Activated CD4-positive, alpha-beta T cell treated with anti-CD3 and anti-CD28 coated beads for 36 hours (primary cell): ENCODE measurements at places on chromosomes 4 and X.

- DNase-seq: no peak
Observed at GRCh38 chr4:125042041-125042440, 272.7 kb upstream of the FAT4 start.

DNA sequence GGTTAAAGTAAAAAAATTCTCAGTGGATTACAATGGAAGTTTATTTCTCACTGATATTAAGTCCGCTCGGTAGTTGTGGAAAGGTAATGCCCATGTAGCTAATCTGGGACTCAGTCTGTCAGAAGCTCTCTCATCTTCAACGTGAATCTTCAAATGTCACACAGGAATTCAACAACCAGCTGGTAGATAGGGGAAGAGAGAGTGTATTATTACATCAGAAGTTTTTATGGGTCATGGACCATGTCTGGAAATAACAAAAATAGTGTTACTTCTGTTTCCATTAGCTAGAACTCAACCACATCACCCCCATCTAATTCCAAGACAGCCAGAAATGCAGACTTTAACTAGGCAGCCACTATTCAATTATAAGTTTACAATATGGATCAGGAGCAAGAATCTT lies 506.1 kb upstream of the HTR2C start:
- DNase-seq: no peak

DNA sequence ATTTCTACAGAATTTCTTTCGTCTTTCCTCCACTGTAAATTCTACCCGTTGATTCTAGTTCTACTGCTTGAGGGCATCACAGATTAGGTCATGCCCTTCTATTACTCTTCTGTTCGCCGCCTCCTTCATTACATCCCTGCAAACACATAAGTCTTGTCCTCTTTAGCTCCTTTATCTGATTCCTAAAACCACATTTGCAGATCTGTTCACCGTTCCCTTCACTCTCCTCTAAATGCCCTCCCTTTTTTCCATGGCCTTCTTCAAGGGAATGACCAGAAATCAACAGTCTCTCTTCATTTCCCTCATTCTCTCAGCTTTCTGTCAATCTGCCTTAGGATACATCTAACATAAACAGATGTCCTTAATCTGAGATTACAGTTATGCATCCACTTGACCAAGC lies 43.1 kb downstream of the BTC start:
- no peak for DNase-seq

- DNase-seq: no peak
Observed at GRCh38 chrX:110050901-110051300, 48.0 kb downstream of the TMEM164 start.

DNA sequence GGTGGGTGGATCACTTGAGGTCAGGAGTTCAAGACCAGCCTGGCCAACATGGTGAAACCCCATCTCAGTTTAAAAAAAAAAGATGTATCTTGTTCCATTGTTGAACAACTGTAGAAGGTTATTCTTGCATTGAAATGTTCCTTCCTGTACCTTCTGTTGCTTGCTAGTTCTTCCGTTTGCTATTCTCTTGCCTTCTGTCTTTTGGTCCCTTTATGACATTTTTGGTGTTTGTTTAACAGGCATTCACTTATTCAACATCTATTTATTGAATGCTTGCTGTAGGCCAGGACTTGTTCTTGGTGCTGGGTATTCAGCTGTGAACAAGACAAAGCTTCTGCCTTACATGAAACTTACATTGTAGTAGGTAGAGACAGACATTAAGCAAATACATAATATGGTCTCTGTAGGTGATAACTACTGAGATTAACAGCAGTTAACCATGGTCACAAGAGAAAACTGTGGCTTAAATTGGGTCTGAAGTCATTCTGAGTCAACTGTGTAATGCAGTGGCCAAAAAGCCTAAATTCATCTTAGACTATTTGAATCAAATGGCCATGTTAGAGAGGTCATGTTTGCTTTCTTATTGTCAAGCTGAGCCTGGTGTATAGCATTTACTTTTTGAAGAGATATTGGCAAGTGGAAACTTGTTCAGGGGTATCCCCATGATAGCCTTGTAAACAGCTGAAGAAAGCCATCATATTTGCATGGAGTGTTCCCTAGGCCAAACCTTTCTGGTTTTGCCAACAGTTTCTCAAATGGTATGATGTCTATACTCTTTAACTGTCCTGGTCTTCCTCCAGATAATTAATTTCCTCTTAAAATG lies 35.6 kb downstream of the GAB1 start:
- DNase-seq: no peak

GRCh38 chrX:143837010-143837843 lies 46.6 kb upstream of the UBE2NL start:
- no peak for DNase-seq

GRCh38 chrX:137430301-137430700 lies 135.6 kb upstream of the ZIC3 start:
- DNase-seq: no peak

- no peak for DNase-seq
Observed at GRCh38 chrX:126339928-126340327, 173.8 kb upstream of the DCAF12L2 start.

- no peak for DNase-seq
Observed at GRCh38 chr4:123043793-123044425, 121.5 kb upstream of the NUDT6 start.

DNA sequence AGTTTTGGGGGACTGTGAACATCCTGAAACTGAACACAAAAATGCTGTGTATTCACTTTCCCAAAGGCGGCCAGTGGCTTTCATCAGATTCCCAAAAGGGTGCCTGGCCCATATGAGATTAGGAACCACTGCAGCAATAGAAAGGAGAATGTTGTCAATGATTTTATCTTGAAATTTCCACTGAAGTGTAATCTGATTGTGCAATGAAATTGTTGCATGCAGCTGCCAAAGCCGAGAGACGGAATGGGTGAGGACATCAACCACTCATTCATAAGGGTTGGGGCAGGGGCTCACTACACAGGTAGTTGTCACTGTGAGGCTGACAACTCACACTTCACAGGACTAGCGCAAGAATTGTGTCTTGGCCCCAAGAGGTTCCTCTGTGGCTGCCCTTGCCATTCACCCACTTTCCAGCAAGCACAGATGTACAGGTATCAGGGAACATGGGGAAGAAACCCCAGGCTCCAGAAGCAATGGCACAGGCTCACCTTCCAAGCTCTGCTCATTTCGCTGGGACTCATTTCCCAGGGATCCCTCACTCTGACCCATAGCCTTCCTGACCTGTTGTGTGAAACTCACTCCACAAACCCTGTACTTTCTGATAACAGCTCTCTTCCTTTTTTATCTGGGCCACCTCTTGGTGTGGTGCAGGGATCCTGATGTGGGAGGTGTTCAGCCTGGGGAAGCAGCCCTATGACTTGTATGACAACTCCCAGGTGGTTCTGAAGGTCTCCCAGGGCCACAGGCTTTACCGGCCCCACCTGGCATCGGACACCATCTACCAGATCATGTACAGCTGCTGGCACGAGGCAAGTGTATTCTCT lies 48.8 kb downstream of the BMX start:
- DNase-seq: no peak

DNA sequence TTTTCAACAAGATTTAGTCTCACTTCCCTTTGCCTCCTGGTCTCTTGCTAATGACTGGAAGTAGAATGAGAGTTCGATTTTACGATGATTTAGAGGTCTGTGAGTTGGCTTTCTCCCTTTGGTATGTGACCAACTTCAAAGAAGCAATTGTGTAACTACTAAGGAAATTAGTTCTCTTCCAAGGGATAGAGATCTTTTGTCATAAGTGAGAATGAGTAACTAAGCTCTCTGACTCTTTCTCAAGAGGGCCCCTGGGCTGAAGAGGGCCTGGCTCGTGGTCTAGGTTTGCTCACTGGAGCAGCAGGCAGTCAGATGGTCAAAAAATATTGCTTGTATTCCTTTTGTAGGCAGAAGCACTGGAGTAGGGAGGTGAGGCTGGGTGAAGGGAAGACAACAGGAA lies 176.3 kb downstream of the ENOX2 start:
- DNase-seq: no peak

DNA sequence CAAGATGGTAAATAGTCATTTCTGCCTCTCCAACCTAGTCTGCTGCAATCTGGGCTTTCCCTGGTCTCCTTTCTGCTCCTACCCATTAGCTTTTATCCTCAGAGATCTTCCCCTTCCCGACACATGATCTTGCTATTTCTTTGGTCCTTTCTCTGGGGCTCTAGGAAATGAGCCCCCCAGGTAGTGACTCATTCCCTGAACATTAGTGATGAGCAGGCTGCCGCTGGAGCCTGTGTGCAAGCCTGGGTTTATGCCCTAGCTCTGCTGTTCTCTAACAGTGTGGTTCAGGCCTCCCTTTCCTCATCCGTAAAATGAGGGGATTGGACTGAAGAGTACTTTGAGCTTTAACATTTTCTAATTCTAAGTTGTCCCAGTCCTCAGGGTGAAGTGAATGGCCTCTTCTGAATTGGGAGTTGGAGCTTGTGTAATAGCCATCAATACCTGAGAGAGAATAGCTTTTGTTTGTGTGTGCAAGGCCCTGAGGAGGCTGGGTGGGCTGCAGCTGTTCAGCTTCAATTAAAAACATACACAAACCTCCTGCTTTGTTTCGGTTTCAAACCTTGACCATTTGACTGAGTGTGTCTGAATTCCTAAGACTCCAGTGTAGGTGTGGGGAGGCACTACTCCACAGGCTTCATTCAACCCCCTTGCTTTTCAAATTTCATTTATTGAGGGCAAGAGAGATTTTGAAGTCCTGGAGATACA lies 115.6 kb upstream of the SCML1 start:
- no peak for DNase-seq

DNA sequence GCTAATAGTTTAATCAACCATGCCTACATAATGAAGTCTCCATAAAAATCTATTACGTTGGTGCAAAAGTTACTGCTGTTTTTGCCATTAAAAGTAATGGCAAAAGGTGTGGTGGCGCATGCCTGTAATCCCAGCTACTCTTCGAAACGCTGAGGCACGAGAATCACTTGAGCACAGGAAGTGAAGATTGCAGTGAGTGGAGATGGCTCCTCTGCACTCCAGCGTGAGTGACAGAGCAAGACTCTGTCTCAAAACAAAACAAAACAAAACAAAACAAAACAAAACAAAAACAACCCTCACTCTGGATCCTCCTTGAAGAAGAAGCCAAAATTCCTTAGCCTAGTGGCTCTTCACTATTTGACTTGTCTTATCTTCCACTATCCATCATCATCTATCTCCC lies 78.0 kb downstream of the MSN start:
- peak; percentile 30 for DNase-seq
